ENCODE measurements at places on chromosomes 12 and 14.

GRCh38 chr14:85413836-85414526 is 116.0 kb upstream of the FLRT2 start:
- no peak for DNase-seq

- DNase-seq, result no peak
These were observed 88.6 kb downstream of the EPS8 start for GRCh38 chr12:15700595-15700994.

DNA sequence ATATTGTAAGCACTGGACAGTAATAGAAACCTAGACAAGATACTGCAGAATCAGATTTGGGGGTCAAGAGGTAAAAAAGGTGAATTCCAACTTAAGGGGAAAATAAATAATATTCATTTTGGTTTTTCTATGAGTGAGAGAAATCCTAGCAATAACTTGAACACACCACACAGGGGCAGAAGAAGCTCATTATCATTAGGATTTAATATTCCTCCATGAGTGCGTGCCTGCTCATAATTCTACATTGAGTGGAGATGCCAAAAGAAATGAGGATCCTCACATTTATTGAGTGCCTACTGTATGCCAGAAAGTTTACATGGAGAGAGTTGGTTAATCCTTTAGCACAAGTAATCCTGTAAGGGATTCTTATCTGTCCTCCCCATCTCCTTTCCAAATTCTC is 40.5 kb upstream of the C14orf132 start:
- peak; percentile 33 for DNase-seq

DNA sequence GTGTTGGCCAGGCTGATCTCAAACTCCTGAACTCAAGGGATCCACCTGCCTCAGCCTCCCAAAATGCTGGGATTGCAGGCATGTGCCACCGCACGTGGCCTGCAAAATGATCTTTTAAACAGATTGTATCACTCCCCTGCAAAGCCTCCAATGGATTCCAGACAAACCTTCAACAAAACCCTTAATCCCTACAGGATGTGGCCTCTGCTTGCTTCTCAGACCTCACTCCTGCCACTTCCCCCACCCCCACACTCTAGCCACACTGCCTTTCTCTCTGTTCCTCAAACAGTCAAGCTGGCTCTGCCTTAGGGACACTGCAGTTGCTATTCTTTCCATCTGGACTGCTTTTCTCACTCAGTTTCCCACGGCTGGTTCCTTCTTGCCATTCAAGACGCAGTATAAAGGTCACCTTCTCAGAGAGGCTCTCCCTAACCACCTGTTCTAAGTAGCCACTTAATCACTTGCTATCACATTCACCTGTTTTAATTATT is 47.3 kb upstream of the TMED10 start:
- DNase-seq, result peak; percentile 24

- DNase-seq, result peak; percentile 47
These were observed 4.7 kb downstream of the CLEC2D start for GRCh38 chr12:9674226-9674590.

- DNase-seq, result no peak
These were observed 553 bp upstream of the CATSPERB start for GRCh38 chr14:91732439-91732838.

DNA sequence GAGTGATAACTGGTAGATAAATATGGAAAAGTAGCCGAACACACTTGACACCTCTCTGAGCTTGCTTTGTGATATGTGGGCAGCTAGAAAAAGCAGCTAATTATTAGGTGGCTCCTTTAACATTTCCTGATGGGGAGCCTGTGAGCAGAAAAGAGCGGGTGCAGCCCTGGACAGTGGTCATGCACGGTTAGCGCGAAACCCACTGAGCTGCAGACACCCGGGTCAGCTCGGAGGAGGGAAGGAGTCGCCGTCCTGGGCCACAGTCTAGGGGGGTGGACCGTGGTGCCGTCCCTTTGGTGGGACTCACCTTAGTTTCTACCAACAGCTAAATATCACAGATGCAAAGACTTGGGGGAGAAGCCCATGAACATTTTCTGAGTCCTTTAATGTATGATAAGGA is 6.6 kb downstream of the COA8 start:
- no peak for DNase-seq

DNA sequence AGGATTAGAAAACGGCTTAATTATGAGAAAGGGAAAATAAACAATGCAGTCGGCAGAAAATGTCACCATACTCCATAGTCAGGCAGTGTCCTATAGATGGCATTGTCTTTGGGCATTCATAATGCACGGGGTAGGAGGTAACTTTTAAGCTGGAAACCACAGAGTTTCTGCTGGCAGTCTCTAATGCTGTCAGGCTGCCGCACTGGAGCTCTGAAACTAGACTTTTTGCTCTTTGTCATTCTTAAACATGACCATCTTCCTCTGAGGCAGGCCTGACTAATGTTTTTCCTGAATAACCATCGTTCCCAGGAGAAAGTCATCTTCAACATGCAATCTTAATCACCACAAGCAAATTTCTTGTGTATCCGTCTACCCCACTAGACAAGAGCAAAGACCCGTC is 108.8 kb downstream of the ETNK1 start:
- no peak for DNase-seq

DNA sequence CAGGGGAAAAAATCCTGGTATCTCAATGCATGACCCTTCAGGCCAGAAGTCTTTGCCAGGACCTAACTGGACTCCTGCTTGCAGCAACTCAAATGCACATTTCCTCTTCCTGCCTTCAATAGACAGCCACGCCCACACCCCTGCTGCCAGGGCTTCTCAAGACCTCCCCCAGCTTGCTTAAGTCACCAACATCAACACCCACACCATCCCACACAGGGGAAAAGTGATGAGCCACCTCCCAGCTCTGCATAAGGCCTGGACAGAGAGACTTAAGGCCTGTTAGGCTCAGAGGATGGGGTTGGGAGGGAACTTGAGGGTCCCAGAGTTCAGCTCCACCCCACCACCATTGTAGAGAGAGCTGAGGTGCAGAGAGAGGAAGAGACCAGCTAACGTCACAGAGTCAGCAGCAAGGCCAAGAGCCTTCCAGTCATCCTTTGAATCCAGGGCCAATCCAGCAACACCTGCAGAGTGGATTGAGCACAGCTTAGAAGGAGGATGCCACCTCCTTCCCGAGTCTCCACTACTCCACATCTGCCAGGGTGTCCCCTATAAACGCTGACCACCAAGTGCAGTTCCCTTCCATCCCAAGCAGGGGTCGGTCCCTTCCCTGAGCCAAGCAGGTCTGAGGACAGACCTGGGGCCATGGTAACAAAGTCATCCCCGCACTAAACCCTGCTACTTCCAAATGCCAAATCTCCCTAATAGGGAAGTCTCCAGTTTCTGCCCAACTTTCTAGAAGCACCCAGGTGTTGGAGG is 50.0 kb downstream of the KDM2B start:
- DNase-seq, result peak; percentile 67

GRCh38 chr12:116544656-116545055 is 14.5 kb upstream of the MAP1LC3B2 start:
- DNase-seq, result no peak

GRCh38 chr12:6340032-6340638 is 1.7 kb downstream of the TNFRSF1A start:
- peak; percentile 47 for DNase-seq

GRCh38 chr12:131619106-131619642 is 91.7 kb upstream of the SFSWAP start:
- DNase-seq, result no peak

DNA sequence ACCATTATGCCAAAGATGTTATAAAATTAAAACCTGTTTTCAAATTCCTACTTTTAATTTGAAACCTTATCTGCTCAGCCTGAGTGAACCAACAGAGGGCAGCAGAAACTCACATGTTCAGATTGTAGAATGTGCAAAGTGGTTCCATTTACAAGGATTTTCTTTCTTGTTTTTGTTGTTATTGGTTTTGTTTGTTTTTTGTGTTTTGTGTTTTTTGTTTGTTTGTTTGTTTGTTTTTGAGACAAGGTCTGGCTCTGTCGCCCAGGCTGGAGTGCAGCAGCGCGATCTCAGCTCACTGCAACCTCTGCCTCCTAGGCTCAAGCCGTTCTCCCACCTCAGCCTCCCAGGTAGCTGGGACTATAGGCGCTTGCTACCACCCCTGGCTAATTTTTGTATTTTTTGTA is 22.8 kb upstream of the GARIN2 start:
- DNase-seq, result peak; percentile 43

- DNase-seq, result no peak
These were observed 10.4 kb downstream of the PTGES3 start for GRCh38 chr12:56677680-56678079.

GRCh38 chr14:58077621-58078020 is 74.4 kb downstream of the ARMH4 start:
- no peak for DNase-seq

GRCh38 chr12:96034621-96035282 is 635 bp downstream of the LTA4H start:
- DNase-seq, result no peak

- no peak for DNase-seq
These were observed 10.8 kb downstream of the ARHGAP5 start for GRCh38 chr14:32087907-32088306.

DNA sequence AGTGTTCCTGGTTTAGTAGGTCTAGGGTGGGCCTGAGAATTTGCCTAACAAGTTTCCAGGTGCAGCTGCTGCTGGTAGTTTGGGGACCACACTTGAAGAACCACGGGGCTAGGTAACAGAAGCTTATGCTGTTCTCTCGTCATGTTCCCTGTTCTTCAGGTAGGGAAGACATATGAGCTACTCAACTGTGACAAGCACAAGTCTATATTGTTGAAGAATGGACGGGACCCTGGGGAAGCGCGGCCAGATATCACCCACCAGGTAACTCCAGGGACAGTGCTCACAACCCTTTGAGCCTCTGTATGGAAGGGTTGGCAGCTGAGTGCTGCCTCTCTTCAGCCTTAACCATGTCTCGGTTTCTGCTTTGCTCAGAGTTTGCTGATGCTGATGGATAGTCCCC is 3.5 kb downstream of the EMG1 start:
- DNase-seq, result no peak

- peak; percentile 14 for DNase-seq
These were observed 134.4 kb upstream of the GRIP1 start for GRCh38 chr12:66813137-66813892.

DNA sequence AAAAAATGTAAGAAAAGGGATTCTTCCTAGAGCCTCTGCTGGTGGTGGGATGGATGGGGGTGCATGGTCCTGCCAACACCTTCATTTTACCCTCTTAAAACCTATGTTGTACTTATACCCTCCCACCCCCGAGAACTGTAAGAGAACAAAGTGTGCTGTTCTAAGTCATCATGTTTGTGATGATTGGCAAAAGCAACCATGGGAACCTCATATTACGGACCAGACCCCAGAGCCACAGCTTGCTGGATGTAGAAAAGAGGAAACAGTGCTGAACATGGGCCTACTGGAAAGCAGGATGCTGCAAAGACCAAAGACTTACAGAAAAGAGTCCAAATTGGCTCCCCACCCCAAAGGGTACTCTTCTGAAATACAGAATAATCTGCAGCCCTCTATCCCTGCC is 311.2 kb downstream of the DUSP6 start:
- no peak for DNase-seq

DNA sequence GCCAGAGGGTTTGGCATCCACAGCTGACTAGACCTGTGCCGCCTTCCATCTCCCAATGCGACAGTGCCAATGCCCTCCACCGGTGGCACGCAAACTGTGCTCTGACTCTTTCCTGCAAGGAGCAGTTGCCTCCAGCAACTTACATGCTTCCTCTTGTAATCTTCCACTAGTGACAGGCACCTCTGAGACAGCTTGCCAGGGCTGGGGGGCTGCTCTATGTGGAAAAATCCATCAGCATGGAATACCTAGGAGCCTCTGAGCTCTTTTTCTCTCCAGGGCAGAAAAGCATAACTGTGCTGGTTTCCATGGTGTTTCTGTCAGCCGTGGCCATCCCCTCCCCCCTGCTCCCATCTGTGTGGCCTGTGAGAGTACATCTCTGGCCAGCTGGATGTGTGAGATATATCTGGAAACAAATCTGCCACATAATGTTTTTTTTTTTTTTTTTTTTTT is 110.6 kb downstream of the MYRFL start:
- DNase-seq, result peak; percentile 37

- no peak for DNase-seq
These were observed 51.5 kb downstream of the HECTD4 start for GRCh38 chr12:112330706-112331105.

GRCh38 chr12:6195665-6196535 is 4.3 kb upstream of the CD9 start:
- DNase-seq, result peak; percentile 84

- DNase-seq, result no peak
These were observed 157.1 kb upstream of the PZP start for GRCh38 chr12:9365296-9365695.

GRCh38 chr12:118150625-118151024 is 14.7 kb downstream of the PEBP1 start:
- no peak for DNase-seq

- DNase-seq, result no peak
These were observed 160.9 kb upstream of the EEA1 start for GRCh38 chr12:93089805-93090569.

DNA sequence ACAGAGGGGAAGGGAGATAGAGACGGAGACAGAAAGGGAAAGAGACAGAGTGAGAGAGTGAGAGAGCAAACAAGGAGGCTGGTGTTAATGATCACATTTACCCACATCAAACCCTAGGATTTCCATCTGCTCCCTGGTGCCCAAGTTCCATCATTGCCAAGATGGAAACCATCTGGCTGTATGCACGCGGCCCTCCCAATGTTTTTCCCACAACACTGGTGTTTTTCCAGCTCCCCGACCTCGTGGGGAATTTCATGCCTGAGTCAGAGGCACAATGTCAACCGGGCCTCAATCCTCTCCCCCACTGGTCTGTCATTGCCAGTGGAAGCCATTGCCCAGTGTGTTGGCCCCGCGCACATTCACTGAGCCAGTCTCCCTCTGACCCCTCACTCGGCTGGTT is 19.9 kb upstream of the BDKRB2 start:
- DNase-seq, result no peak

- DNase-seq, result no peak
These were observed 21.7 kb downstream of the SNRNP35 start for GRCh38 chr12:123479442-123480180.

DNA sequence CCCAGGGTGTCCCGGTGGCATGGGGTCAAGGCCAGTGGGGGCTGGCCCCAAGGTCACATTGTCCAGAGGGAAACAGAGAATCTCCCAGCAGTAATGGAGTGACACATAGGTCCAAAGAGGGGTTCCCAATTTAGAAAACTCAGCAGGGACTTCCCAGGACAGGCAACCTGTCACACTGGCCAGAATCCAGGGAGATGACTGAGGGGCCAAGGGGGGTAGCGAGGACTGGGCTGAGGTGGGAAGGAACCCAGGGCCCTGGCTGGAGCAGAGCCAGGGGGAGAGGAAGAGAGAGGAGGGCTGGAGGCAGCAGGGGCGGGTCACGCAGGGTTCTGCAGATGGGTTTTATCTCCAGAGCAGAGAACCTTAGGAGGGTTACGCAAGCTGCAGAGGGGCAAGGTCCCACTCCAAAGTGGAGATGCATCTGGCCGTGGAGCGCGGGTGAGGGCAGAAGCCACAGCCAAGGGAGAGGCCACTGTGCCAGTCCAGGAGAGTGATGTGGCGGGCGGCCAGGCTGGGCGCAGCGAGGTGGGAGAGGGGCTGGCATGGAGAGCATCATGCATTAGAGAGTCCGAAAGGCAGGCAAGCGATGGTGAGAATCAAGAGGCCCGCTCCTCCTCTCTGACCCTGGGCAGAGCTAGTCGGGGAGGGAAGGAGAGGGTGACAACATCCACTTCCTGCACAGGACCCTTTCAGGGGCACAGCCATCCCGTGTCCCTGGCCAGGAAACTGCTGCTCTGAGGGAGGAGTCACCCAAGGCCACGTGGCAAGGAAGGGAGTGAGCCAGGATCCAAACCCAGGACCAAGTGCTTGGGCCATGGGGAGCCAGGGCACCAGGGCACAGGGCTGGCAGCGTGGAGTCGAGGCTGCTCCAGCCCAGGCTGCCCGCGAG is 29.0 kb downstream of the NCOR2 start:
- DNase-seq, result no peak

Measured in NAMALWA (cell line).